ENCODE measurements at places on chromosomes 7 and 10.
A peak's percentile ranks its signal among the peaks of the same experiment; 100 is the strongest.

DNA sequence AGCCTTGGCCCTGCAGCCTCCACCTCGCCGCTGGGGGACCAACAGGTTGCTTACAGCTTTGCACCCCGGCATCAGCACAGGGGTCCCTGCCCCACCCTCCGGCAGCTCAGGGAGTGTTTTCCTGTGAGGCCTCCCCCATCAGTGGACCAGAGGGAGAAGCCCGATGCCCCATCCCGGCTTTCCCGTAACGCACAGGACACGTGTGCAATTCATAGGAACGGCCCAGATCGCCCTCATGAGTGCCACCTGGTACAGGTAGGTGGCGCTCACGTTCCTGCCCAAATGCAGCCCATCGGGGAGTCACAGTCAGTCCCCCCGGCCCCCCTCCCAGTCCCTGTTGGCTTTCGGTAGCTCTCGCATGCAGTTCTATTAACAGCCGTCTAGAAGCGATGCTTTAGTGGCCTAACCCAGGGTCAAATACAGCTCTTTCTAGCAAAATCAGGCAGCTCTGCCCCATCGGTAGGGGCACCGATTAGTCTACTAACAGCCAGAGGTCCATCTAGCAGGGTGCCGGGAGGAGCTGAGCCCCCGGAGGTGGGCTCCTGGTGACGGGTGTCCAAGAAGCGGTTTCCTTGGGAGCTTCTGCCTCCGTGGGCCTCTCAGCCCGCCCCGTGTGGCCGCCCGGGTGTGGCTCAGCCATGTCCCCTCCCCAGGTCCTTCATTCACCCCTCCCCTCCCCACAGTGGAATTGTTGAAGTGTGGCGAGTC lies 48.4 kb upstream of the GTF2IRD1 start:
- no peak for DNase-seq

DNA sequence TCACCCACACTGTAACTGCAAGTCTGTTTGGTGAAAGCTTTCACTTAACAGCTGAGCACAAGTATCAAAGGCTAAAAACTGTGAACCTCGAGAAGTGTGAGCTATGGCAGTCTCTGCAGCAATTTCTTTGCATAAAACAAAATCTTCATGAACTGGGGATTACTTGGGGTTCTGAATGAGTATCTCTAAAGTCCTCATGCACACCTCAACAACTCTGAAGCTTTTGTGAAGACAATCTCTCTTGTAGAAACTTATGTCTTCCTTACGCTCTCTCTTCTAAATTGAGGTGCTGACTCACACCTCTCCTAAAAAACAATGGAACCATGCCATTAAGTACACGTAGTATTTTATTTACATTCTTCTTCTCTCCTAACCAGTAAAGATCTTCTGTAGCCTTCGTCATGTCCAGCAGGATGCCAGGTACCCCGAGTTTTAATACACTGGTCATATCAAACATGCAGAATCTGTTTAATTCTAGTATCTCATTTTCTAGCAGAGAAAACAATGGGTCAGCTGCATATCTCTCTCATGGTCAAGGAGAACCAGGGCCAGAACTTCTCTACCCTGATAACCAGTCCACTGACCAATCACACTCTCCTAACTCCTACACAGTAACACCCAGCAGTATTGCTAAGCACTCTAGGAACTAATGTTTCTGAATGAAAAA lies 76.9 kb downstream of the UBE2H start:
- DNase-seq: no peak

- DNase-seq: no peak
Measured at GRCh38 chr7:47670729-47671128, 88.8 kb upstream of the TNS3 start.

DNA sequence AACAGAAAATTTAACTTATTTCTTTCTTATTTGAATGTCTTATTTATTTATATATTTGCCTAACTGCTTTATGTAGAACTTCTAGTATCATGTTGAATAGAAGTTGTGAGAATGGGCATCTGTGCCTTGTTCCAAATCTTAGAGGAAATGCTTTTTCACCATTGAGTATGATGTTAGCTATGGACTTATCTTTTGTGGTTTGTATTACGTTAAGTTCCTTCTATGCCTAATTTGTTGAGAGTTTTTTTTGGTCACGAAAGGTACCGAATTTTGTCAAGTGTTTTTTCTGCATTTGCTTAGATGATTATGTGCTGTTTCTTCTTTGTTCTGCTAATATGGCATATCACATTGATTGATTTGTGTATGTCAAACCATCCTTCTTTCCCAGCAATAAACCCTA lies 161.0 kb upstream of the TRIM24 start:
- no peak for DNase-seq

GRCh38 chr7:111658546-111658945 lies 96.3 kb upstream of the IMMP2L start:
- DNase-seq: no peak

- DNase-seq: no peak
Measured at GRCh38 chr10:126073606-126074005, 177.2 kb downstream of the FANK1 start.

- DNase-seq: no peak
Measured at GRCh38 chr7:93448176-93448575, 126.3 kb downstream of the CALCR start.

GRCh38 chr10:78777466-78777865 lies 291.3 kb upstream of the ZMIZ1 start:
- DNase-seq: no peak

- DNase-seq: no peak
Measured at GRCh38 chr10:128049226-128050120, 76.8 kb downstream of the MKI67 start.

- DNase-seq: no peak
Measured at GRCh38 chr10:543131-543530, 146.3 kb downstream of the DIP2C start.

- DNase-seq: no peak
Measured at GRCh38 chr7:22895140-22895827, 72.6 kb upstream of the TOMM7 start.

GRCh38 chr10:69929575-69929974 lies 123.1 kb upstream of the MACROH2A2 start:
- DNase-seq: no peak

DNA sequence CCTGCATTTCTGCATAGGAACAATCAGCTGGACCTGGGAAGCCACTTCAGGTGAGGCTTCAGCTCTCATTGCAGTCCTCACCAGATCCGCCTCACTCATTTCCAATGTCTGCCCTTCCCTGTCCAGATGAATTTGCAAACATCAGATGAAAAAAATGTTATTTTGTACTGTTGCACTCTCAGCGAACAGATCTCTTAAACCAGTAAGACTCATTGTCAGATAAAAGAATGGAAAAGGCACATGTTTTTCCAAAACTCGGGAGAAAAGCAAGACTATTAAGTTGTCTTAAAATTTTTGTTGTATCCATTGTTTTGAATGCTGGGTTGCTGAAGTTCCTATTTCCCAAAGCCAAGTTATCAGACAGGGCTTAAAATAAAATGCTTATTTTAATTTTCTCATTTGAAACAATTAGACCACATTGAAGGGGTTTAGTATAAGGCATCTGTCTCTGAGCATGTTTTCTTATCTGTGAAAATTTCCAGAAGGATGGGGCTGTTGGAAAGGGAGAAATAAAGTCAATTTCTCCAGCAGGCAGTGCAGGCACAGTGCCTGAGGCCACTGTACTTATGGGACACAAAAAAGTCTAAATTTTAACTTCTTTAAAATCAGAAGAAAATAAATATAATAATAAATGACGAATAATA lies 396.8 kb downstream of the KCNMA1 start:
- no peak for DNase-seq

DNA sequence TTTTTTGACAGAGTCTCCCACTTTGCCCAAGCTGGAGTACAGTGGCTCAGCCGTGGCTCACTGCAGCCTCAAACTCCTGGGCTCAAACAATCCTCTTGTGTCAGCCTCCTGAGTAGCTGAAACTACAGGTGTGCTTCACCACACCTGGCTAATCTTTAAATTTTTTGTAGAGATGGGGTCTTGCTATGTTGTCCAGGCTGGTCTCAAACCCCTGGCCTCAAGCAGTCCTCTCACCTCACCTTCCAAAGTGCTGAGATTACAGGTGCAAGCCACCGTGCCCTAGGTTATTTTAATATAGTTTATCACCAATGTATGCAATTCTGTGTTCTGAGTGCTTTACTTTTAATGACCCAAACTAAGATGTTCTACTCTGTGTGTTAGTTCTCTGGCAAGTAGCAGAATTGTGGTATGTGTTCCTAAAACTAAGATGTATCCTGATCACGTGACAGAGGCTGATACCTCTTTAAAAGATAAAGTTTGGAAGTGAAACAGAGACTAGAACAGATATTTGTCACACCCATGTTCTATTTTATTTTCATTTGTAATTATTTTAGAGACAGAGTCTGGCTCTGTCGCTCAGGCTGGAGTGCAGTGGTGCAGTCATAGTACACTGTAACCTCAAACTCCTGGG lies 22.1 kb upstream of the PFKFB3 start:
- DNase-seq: no peak

DNA sequence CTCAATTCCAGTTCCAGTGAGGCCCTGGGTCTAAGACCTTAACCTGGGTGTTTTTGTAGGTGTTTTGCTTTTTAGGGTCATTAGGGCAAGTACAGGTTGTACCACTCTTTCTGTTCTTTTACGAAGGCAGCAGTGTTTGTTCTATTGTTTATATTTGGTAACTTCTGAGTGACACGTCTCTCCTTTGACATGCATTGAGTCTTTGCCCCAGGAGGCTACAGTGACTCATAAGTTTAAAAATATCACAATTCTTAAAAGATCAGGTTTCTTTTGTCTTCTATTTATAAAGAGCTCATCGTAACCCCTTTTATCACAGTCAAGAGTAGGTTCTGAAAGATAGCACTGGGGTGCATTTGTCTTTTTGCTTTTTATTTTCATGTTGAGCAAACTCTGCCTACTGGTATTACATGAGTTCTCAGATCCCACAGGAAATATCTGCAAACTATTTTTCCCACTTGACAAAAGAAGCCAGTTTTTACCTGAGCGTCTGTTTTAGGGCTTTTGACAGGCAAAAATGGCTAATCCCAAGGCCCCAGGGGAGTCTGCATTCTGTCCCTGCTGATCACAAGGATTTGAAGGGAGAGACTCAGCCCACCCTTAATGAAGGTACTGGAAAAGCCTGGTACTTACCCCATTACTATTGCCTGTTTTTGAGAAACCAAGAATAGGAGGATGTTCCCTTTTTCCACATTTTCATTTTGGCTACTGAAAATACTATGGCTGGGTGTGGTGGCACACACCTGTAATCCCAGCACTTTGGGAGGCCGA lies 7.9 kb downstream of the NUDT13 start:
- peak; percentile 12 for DNase-seq

DNA sequence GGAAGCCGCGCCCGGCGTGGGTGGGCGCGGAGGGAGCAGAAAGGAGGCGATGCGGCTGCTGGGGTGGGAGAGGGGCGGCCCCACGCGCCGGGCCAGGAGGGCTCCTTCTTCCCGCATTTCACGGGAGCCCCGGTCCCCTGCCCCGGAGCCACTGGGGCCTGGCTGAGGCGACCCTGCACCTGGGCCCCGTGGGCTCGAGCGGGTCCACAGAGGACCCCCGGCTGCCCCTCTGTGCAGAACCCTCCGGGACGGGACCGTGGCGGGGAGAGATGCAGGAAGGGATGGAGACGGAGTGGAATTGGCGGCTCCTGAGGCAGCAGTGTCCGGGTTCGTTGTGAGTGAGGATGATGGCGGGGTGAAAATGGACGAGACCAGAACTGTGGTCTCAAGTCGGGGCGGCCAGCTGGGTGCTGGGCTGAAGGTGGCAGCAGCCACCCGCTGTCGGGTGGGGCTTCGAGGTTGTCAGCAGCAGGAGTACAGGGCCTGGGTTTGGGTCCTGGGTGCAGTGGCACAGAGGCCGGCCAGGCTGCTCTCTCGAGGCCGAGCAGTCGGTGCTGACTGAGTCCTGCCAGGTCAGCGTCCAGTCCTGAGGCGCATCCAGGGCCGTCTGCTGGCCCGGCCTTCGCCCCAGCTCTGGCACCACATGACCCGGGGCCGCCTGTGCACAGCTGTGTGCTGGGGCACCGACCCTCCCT lies 80.4 kb downstream of the VIPR2 start:
- no peak for DNase-seq

- DNase-seq: no peak
Measured at GRCh38 chr7:5396542-5396941, 27.1 kb downstream of the TNRC18 start.

GRCh38 chr10:4498711-4499251 lies 327.2 kb upstream of the AKR1E2 start:
- DNase-seq: peak; percentile 27

- DNase-seq: peak; percentile 7
Measured at GRCh38 chr10:75922435-75922834, 491.0 kb downstream of the LRMDA start.

DNA sequence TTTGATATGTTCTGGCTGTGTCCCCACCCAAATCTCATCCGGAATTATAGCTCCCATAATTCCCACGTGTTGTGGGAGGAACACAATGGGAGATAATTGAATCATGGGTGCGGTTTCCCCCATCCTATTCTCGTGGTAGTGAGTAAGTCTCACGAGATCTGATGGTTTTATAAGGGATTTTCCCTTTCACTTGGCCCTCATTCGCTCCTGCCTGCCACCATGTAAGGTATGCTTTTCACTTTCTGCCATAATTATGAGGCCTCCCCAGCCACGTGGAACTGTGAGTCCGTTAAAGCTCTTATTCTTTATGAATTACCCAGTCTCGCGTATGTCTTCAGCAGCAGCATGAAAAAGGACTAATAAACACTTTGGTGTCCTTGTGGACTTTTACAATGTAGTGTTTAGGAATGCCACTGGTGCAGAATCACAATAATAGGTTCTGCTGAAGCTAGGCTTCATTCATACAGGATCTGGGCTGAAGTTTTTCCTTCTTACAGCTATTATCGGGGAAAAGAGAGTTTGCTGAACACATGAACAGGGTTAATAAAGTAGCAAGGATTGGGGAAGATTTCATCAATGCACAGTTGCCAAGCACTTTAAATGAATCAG lies 74.3 kb downstream of the CPED1 start:
- DNase-seq: no peak

DNA sequence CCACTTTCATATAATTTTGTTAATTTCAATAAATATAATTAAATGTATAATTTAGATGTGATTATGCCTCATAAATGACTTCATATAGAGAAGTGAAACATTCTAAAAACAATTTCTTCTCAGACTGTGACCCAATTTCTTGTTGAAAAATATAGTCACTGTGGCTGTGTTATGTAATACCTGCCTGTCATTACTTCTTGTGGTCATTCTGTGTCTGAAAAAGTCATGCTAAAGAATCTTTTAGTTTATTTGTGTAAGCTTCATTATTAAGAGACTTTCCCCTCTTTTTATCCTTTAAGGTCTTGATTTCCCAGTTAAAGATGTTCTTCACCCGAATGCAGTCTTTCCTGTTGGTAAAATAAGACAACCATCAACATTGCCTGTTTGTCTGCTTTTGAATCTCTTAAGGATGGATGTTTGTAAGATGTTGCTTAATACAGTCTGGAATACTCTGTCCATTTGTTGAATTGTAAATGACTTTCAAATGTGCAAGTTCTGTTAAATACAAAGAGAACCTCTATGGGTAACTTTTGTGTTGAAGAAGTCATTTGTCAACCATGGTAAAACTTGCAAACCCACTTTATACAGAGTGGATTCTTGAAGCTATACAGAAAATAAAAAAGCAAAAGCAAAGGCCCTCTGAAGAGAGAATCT lies 16.0 kb downstream of the KAT6B start:
- no peak for DNase-seq

- no peak for DNase-seq
Measured at GRCh38 chr10:20059084-20059835, 243.0 kb downstream of the PLXDC2 start.

Data from kidney glomerular epithelial cell (primary cell).